ENCODE measurements at places on chromosomes 2 and 18. TPM values are rescaled to one million over a fixed set of nuclear protein-coding genes. Genes with fewer than 3 reads are reported as not detected.

WNT10A gene
- total RNA-seq = 16.5 TPM

SERPINB7 gene
- 165 TPM for total RNA-seq

DSG4 gene
- total RNA-seq = 4.5 TPM

TFCP2L1 gene
- total RNA-seq = 18.3 TPM

Data from lower leg skin (tissue), 4 donors.